CD4-positive, CD25-positive, alpha-beta regulatory T cell (primary cell): ENCODE measurements at places on chromosomes 7 and 10. TPM values are rescaled to one million over a fixed set of nuclear protein-coding genes. Genes with fewer than 3 reads are reported as not detected.

The PPP1R17 gene
- polyA plus RNA-seq, result not detected

The ATOH7 gene
- polyA plus RNA-seq, result not detected

DNA sequence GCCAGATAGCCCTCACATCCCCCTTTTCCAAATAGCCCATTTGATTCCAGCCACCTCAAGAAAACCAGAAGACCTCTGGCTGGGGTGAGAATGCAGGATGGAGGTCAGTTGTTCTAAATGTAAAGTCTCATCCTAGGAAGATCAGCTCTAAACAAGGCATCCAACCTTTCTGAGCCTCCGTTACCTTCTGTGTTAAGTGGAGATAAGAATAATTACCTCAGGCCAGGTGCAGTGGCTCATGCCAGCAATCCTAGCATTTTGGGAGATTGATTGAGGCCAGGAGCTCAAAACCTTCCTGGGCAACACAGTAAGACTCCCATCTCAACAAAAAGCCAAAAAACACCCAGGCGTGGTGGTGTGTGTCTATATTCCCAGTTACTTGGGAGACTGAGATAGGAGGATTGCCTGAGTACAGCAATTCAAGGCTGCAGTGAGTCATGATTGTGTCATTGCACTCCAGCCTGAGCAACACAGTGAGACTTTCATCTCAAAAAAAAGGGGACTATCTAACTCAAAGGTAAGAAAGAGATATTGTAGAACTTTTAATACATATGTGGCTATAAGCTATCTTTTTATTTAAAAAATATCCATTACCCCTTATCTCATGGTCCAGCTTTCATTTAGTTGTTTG is 43.5 kb downstream of the PRTFDC1 start:
- no peak for DNase-seq

- no peak for DNase-seq
These were observed 643.7 kb downstream of the INHBA start for GRCh38 chr7:41058986-41059741.

DNA sequence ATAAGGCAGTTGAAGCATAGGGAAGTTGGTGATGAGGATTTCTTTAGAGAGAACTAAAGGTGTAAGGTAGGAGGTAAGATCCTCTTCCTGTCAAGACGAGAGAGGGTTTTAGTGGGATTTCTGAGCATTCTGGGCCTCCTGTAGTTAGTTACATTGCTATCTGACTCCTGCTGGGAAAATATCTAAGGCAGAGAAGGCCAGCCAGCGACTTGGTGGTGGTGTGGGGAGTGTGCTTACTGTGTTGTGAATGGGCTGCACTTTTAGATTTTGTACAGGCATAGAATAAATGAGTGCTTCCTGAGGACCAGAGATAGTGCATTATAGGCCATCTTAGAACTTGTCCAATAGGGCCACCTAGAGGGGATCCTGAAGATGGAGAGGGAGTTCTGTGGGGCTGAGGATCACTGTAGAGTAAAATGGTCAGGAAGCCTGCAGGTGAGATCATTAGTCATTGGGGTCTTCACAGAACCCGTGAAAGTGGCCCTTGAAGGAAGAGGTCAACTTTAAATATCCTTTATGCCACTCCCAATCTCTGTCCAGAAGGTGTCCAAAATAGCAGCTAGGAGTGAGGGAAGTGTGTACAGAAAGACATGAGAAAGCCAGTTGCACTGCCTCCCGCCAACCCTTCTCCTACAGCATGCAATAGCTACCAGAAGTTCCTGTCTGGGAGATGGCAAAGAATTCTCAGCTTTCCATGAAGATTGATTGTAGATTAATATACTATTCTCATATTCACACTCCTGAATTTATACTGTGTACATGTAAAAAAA is 266.6 kb downstream of the POLR1F start:
- DNase-seq, result no peak

- DNase-seq, result no peak
These were observed 31.4 kb upstream of the ZNF862 start for GRCh38 chr7:149806726-149807125.

DNA sequence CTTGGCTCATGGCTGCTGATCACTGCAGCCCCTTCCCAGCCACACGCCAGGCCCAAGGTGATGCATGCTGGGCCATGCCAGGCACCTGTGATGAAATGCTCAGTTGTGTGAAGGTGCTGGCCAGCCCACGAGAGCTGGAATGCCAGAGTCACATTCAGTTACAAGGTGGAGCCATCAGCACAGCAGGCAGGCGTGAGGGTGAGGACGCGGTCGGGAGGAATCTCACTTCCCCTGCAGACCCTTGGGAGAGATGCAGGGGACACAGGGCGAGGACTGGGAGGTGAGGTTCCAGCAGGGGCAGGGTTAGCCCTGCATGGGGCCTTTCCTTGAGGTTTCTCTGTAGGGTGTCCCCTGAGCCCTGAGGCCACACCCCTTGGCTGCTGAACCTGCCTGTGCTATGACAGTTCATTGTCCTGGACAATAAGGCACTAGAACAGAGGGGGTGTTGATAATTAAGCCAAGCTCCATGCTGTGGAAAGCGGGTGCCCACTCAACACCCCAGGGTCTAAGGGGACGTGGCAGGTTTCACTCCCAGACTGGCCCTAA is 82.4 kb downstream of the ADARB2 start:
- no peak for DNase-seq

DNA sequence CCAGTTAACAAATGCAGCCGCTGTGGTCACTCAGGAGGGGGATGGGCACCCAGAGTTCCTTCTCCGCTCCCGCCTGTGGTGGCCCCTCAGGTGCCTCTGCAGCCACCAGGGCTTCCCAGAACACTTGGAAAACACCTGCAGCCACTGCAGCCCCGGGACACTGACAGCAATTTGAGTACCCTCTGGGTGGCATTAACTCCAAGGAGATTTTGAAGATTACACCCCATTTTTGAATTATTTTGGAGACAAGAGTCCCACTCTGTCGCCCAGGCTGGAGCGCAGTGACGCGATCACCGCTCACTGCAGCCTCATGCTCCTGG is 32.2 kb downstream of the IL15RA start:
- no peak for DNase-seq

DNA sequence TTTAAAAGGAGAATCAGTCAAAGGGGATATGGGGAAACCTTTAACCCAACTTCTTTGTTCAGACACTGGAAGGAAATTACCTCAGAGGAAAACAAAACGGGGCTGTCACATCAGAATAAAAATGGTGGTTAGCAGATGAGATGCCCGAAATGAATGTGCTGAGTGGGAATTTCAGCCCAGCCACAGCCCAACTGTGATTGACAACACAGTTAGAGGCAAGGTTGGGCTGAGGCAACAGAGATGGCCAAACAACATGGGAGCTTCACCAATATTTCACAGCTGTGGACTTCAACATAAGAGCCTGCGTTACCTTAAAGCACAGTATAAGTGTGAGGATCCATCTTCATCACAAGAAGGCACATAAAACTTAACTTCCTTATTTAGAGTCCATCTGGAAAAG is 133.5 kb upstream of the PTPRZ1 start:
- DNase-seq, result no peak

DNA sequence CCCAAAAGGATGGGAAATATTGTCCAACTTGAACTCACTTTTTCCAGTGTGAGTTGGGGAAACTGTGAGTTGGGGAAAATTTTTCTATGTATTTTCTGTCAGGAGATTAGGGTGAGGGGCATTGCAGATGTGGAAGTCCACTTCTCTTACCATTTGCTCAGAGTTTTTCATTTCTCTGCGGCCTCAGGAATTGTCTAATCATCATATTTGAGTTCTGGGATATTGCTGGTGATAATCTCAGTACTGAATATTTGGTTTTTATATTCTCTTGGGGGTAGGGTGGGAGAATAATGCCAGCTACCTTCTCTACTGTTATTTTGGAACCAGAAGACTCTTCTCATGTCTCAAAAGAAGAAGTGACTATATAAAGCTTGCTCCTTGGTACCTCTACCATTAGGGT is 141.3 kb upstream of the SLC13A1 start:
- no peak for DNase-seq
